ENCODE measurements at places on chromosomes 6 and 20.

GRCh38 chr6:129731428-129731827 lies 21.5 kb upstream of the ARHGAP18 start:
- no peak for DNase-seq

DNA sequence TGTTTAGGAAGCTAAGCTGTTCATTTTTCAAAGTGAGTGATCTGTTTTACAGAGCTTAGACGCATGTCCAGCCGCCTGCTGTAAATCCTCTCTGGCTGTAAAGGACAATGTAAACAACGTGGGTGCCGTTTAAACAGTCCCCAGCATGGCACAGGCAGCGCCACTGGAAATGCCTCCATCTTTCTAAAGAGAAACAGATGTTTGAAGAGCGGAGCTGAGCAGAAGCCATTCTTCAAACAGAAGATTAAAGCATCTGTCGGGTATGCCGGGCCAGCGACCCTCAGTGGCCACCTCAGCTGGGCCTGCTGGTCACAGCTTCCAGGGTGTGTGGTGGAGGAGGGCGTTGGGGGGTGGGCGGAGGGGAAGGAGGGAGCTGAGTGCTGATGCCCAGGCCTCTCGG lies 138.6 kb downstream of the ERMARD start:
- no peak for DNase-seq

DNA sequence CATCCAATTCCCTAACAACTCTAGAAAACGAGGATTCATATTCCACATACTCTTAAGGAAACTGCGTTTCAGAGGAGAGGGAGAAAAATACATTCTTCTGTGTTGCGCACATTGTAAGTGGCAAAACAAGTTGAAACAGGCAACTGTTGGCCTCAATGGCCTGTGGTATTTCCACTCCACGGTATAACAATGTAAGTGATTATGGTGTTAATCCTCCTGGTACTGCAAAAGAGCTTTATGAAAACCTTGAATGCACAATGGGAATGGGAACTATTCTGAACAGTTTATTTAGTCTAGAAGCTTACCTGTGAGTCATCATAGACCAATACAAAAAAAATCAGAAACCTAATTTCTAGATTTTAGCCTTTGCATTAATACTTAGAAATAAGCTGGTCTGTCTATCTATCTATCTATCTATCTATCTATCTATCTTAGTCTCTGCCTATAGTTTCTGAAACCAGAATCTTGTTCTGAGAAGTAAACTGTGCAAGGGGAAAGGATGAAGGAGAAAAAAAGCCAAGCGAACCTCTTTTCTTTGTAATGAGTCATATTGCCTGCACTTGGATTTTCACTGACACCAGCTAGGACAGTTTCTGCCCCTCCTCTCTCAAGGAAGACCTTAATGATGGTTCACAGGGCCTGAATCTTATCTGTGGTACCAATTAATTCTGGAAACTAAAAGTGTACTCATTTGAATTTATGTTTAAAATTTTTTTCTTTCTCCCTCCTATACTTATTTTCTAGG lies 101.5 kb downstream of the RNF144B start:
- no peak for DNase-seq

DNA sequence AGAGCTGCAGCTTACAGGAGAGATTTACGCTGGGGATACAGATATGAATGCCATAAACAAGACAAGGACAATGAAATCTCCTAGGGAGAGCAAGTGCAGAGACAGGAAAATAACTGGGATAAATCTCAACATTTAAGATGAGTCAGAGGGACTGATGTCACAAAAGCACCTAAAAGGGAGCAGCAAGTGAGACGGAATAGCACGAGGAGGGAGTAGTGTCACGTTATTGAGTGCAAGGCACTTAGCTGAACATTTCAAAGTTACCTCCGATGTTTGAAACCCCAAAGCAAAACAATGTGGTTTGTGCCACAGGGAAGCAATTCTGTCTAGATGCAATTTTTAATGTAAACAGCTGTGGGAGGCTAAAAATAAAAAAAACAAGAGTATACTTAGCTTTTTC lies 1131.7 kb upstream of the EYS start:
- no peak for DNase-seq

All from GM20000 (cell line).